ENCODE measurements at places on chromosomes 6 and 20.

- DNase-seq = no peak
Observed at GRCh38 chr20:51318058-51318949, 224.2 kb downstream of the NFATC2 start.

- no peak for DNase-seq
Observed at GRCh38 chr6:11851387-11851786, 72.8 kb upstream of the ADTRP start.

GRCh38 chr6:170032706-170033309 is 258.1 kb downstream of the DLL1 start:
- DNase-seq = no peak

DNA sequence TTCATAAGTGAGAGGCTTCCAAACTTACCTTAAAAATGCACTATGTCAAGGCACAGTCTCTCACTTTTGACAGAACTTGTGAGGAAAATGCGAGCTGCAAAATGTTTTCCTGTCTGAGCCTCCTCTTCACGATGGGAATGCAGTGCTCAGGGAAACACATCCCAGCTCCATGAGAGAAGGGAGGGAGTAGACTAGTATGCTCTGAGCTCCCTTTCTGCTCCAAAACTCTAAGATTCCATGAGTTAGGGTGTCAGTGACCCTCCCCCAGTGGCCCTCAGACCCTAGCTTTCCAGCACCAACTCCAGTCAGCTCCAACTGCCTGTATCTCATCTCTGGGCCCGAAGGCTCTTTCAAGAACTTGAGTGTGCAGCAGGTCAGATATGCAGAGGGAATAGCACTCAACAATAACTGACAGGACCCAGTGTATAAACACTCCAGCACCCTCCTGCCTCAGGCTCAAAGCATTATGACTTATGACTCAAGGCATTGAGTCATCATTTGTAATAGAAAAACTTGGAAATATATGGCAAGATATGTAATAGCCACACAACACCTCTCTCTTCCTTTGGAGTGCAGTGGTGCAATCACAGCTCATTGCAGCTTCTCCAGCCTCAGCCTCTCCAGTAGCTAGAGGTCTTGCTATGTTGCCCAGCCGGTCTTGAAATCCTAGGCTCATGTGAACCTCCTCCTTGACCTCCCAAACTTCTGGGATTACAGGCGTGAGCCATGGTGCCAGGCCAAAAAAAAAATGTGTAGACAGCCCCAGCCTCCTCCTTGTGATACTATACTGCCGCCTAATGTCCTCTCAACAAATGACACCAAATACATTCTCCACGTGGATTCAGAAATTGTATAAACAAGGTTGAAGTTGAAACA is 16.7 kb upstream of the ENTPD6 start:
- DNase-seq = peak; percentile 95

- DNase-seq = no peak
Observed at GRCh38 chr20:11018668-11019170, 344.9 kb upstream of the JAG1 start.

GRCh38 chr6:86276056-86276455 is 633.4 kb upstream of the SYNCRIP start:
- DNase-seq = no peak

DNA sequence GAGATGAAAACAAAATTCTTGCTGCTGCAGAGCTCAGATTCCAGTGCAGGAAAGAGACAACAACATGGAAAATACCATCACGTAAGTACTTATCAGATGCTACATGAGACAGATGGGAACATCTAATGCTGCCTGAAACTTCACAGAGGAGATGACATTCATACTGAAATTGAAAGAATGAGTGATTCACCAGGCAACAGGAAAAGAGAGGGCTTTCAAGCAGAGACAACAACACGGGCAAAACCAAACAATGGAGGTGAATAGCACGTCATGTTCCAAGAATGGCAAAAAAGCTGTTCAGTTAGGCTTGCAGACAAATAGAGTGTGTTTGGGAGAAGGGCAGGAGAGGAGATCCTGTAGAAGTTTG is 39.3 kb downstream of the GTF2H5 start:
- no peak for DNase-seq

Measured in COLO829 (cell line).